ENCODE measurements at places on chromosomes 2 and 18.

- no peak for DNase-seq
Observed at GRCh38 chr2:212736385-212736726, 197.8 kb upstream of the ERBB4 start.

DNA sequence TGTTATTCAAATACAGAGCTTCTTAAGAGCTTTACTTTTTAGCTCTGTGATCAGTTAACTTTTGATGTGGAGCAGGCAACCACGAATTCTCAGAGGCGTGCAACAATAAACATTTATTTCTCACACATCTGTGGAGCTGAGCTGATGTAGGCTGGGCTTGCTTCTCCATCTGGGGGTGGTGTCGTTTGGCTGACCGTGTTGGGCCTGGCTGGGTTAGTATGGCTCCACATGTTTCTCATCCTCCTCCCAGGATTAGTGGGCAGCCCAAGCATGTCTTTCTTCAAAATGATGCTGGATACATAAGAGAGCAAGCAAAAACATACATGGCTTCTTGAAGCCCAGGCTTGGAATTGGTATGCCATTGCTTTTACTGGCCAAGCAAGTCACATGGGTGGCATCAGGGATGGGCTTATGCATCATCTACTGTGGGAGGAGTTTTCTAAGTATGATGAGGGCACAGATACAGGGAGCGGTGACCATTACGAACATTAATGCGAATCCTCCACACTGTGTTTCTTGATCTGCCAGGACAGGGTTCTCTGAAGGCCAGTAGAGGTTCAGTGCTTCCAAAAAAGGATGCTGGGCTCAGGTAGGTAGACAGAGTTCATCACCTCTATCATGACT, 157.0 kb upstream of the TNP1 start:
- DNase-seq: no peak

DNA sequence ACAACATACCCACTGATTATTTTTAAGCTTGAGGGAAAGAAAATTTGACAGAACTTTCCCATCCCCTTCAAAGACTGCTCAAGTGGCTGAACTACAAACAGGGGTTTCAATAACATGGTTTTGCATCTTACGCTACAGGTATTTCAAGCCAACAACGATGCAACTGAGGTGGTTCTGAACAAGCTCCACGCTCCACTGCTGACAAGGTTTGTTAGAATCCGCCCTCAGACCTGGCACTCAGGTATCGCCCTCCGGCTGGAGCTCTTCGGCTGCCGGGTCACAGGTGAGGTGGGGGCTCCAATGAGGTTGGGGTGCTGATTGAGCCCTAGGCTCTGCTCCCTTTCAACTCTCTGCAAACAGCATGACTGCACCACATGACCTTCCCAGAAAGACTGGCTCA, 58.1 kb downstream of the NRP2 start:
- no peak for DNase-seq

GRCh38 chr2:55581874-55582547, 35.4 kb downstream of the PPP4R3B start:
- no peak for DNase-seq

- DNase-seq: no peak
Observed at GRCh38 chr18:906416-907114, 1.9 kb downstream of the ADCYAP1 start.

- DNase-seq: no peak
Observed at GRCh38 chr2:187482796-187483195, 34.7 kb upstream of the CALCRL start.

DNA sequence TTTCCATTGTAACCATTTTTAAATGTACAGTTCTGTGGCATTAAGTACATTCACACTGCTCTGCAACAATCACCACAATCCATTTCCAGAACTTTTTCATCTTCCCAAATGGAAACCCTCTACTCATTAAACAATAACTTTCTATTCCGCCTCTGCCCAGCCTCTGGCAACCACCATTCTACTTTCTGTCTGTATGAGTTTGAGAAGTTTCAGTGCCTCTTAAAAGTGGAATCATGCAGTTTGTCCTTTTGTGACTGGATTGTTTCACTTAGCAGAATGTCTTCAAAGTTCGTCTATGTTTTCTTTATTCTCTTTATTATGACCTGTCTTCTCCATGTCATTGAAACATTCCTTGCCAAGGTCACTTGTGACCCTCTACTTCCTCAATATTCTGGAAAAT, 22.0 kb upstream of the PELI1 start:
- DNase-seq: no peak

DNA sequence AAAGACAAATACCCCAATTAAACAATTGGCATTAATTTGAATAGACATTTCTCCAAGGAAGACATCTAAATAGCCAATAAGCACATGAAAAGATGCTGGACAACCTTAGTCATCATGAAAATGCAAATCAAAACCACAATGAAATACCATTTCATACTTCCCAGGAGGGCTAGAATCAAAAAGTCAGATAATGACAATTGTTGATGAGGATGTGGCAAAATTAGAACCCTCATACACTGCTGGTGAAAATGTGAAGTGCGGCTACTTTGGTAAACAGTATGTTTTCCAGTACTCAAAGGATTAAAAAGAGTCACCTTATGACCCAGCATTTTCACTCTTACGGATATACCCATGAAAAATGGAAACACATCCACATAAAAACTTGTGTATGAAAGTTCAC, 91.6 kb downstream of the FIGN start:
- DNase-seq: no peak

- no peak for DNase-seq
Observed at GRCh38 chr2:129870685-129871241, 108.7 kb upstream of the RAB6C start.

DNA sequence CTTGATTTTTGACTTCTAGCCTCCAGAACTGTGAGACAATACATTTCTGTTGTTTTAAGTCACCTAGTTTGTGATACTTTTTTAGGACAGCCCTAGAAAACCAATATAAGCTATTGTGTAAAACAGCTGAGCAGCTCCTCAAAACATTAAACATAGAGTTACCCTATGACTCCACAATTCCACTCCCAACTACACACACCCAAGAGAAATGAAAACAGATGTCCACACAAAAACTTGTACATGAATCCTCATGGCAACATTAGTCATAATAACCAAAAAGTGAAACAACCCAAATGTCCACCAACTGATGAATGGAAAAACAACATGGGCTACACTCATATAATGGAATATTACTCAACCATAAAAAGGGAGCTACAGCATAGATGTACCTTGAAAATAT, 32.6 kb downstream of the TNS1 start:
- DNase-seq: no peak
